Left colon (tissue), 2 donors: ENCODE measurements at places on chromosomes 5 and 9. TPM values are rescaled to one million over a fixed set of nuclear protein-coding genes. Genes with fewer than 3 reads are reported as not detected.

SLC36A2 gene
- not detected for total RNA-seq

GRCh38 chr9:86600291-86600690 is 246.1 kb upstream of the TUT7 start:
- DNase-seq = no peak

- DNase-seq = no peak
These were observed 49.0 kb upstream of the GARNL3 start for GRCh38 chr9:127215268-127216209.

GRCh38 chr5:6080436-6080835 is 297.9 kb downstream of the MED10 start:
- no peak for DNase-seq

DNA sequence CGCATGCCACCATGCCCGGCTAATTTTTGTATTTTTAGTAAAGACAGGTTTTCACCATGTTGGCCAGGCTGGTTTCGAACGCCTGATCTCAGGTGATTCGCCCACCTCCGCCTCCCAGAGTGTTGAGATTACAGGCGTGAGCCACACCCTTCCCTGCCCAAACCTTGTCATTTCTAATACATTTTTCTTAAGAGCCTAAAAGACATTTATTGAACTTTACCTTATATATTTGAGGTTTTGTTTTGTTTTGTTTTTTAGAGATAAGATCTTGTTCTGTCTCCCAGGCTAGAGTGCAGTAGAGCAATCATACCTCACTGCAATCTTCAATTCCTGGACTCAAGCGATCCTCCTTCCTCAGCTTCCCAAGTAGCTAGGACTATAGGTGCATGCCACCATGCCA is 39.8 kb upstream of the FANCC start:
- DNase-seq = no peak

CARTPT gene
- total RNA-seq = not detected

GRCh38 chr5:43981556-43981955 is 378.6 kb downstream of the NNT start:
- DNase-seq = no peak

DNA sequence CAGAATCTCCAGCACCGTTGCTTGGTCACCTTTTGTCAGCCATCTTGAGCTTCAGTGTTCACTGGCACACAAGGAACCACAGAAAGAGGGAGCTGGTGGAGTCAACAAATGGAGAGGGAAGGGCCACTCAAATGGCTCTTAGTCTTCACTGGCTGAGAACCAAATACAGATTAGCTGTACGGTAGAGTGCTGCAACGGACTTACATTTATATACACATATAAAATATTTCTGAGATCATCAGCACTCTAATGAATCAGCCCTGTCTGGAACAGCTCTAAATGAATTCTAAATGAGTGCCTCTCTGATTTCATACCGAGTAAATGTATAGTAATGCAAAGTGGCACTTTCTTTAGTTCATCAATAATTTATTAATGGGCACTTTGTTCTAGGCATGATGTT is 24.8 kb downstream of the KCTD16 start:
- DNase-seq = no peak

GRCh38 chr5:64900618-64901017 is 131.9 kb downstream of the CWC27 start:
- DNase-seq = no peak

DNA sequence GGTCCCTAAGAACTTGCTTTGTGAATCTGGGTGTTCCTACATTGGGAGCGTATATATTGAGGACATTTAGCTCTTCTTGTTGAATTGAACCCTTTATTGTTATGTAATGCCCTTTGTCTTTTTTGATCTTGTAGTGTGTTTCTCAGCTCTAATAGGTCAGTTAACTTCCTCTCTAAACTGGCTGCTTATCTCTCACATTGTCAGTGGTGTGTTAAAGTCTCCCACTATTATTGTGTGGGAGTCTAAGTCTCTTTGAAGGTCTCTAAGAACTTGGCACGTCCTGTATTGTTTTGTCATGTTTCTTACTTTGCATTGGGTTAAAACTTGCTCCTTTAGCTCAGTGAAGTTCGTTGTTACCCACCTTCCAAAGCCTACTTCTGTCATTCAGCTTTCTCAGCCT is 36.2 kb downstream of the RIC1 start:
- no peak for DNase-seq

DNA sequence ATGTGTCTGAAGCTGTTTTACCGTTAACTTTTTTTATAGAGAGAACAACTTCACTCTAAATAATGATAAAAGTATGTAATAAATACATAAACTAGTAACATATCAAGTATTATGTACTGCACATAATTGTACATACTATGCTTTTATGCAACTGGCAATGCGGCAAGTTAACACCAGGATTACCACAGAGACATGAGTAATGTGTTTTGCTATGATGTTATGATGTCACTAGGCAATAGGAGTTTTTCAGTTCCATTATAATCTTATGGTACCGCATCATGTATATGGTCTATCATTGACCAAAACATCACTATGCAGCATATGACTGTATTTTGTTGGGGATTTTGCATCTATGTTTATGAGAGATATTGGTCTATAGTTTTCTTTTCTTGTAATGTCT is 326.4 kb upstream of the TARS1 start:
- DNase-seq = no peak

DNA sequence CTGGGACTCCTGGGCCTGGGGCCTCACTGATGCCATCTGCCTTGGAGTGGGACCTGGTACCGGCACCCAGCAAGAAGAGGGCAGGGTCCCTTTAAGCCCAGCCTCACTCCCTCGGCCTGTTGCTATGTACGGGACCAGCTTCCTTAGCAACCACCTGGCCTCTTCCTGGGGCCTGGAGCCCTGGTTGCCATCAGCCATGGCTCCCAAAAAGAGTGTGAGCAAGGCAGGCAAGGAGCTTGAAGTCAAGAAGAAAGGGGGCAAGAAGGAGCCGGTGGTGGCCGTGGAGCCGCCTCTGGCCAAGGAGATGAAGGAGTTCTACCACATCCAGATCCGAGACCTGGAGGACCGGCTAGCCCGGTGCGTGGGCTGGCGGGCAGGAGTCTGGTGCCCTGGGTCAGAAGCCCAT is at the start of gene CFAP157:
Gene CFAP157, plus strand, starts transcription at position 153 of the 406 bp plus-strand sequence. Its CDS starts 44 bp downstream, at position 197.
- no peak for DNase-seq

- peak; percentile 65 for DNase-seq
These were observed 2.5 kb upstream of the CDK9 start for GRCh38 chr9:127783111-127784008.

DNA sequence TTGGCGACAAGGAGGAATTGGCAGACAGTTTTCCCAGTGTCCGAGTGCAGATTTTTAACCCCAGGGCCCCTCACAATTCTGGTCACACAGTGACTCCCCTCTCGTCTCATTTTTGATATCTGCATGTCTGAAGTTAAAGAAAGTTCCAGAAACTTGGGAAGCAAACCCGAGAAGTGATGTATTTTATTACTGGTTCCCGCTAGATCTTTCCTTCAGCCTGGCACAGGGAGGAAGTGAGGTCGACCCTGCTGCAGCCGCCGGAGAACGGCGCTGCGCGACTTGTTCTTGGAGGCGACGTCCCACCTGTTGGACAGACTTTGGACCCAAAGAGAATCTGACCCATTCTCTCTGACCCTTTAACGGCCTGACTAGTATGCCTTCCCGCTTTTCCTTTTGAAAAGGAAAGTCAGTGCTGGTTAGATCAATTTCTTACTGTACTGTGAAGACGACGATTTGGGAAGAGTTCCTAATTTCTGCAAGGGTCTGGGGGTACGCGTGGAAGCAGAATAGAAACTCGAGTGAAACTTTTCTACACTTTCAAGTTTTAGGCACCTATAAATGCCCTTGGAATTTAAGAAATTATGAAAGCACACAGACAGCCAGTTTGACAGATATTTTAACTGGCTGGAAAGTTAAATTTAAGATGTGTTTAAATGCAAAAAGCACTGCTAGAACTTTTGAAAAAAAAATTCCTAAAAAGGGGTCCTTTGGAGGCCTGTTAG is 744 bp downstream of the OTULIN start:
- DNase-seq = peak; percentile 74

LIFR gene
- 18.6 TPM for total RNA-seq

GRCh38 chr9:98097836-98098235 is 21.2 kb downstream of the TRIM14 start:
- peak; percentile 22 for DNase-seq

ENDOG gene
- 63.0 TPM for total RNA-seq

DNA sequence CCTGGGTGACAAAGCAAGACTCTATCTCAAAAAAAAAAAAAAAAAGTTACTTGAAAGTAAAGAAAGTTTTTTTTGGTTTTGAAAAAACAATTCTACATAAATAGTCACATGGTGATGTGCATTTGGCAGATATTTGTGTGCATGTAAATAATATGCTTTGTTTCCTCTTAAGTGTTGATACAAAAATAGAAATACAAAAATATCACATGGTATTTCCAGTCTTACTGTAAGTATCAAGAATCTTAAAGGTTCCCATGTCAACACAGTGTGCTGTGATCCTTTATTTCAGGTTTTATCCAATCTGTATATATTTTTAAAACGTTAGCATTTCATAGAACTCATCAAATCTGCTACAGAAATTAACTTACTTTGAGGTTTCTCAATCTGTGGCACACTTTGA is 521.9 kb downstream of the TLE4 start:
- DNase-seq = no peak

GRCh38 chr9:112689161-112689740 is 28.7 kb downstream of the INIP start:
- DNase-seq = no peak

DNA sequence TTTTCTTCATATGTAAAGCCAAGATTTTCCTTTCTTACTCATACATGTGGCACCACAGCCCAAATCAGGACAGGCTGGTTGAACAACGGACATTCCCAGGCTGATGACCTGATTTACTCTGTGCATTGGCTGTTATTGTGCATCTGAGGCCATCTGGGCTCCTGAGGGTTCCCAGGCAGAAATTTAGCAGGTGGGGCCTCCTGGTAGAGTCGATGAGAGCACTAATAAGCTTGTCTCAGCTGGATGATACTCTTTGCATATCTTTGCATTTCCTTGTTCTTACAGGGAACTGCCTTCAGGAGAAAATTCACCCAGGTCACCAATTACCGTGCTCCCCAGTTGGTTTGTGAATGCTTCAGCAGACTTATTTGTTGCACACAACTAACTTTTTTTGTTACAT is 605.1 kb downstream of the ELAVL2 start:
- no peak for DNase-seq

- DNase-seq = no peak
These were observed 362.8 kb downstream of the IRX1 start for GRCh38 chr5:3958389-3958788.

DNA sequence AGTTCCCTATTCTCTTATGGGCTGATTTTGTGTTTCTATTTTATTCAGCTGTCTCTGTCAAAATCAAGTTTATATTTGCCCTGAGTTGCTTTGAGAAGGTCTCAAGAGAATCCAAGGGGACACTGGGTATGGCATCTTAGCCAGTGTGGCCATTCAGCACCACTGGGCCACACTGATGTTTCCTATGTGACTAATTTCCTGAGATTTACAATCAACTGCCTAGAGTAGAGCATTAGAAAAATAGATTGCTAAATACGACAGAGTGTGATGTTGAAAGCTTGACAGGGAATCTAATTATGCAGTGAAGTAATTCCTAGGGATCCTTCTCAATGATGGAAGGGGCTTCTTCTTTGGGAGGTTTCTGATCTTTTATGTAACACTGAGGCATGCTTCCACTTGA is 141.7 kb downstream of the SV2C start:
- no peak for DNase-seq

- DNase-seq = no peak
These were observed 93.6 kb upstream of the OTULINL start for GRCh38 chr5:14487897-14488570.

PCDHA1 gene
- total RNA-seq = not detected

ANKDD1B gene
- 8.6 TPM for total RNA-seq

- no peak for DNase-seq
These were observed 148.8 kb downstream of the GADD45G start for GRCh38 chr9:89753472-89754055.

SPACA9 gene
- total RNA-seq = 1.2 TPM

DNA sequence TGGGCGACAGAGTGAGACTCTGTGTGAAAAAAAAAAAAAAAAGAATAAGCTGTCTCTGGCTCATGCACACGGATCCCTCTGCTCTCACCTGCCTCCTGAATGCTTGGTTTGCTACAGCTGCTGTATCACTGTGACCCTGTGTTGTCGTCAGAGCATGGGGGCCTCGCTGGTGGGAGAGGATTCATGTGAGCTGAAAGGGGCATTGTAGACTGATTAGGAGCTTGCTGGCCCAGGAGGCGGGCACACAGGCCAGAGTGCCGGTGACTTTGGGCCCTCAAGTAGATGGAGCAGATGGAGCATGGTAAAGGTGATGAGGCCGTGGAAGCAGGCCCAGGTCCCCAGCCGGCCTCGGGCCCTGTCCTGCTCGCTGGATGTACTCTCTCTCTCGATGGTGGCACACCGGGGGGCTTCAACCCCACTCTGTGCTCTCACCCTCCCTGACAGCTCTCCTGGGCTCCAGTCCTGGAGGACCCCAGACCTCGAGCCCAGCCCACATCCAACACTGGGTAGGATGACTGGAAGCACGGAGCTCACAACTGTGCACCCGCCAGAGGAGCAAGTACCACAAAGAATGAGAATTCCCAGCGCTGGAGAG is 7.1 kb downstream of the FLT4 start:
- no peak for DNase-seq

CERCAM gene
- 9.2 TPM for total RNA-seq

N4BP3 gene
- total RNA-seq = 2.3 TPM

DNA sequence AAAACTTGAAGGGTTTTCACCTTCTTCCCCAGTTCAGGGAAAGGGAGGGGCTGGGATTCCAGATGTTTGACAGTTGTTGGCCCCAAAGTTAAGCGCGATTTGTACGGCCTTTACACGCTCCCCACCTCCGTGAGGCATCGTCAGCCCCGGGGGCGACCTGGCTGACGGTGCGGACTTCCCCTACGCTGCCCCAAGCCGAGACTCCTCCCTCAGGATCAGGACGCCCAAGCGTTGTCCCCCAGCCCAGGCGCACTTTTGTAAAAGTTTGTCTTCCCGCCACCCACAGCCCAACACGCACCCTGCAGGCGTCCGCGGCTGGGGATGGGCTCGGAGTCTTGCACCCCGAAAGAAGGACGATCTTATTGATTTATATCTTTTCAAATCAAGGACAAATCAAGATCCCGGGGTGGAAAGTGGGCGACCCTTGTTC is 713 bp downstream of the MOB3B start:
- peak; percentile 74 for DNase-seq

PTBP3 gene
- total RNA-seq = 126 TPM

DNA sequence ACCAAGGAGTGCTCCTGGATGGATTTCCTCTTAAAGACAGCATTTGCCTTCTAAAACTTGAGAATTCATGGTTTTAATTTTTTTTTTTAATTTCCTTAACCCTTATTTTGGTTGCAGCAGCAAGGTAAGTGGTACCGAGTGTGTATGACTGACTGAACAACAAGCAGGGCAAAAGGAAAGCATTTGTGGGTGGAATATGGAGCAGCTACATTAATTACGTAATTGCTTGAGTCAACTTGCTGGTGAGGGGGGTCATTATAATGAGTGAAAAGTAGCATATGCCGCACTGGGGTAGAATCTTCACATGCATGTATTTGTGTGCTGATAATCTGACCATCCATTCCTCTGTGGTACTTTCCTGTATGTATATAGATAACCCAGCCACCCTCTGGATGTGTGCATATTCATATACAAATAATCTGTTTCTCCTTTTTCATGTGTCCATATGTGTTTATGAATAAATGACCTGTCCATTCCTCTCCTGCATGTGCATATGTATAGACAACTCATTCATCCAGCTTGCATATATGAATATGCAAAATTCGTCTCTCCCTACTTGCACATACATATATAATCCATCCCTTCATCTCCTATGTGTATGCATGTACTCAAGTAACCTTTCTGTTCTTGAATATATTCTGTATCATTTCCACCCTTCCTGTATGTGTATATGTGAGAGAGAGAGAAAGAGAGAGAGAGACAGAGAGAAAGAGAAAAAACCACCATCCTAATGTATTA is 147.5 kb upstream of the RUSC2 start:
- DNase-seq = no peak
